ENCODE measurements at places on chromosomes 11 and 22. TPM values are rescaled to one million over a fixed set of nuclear protein-coding genes. Genes with fewer than 3 reads are reported as not detected.

DNA sequence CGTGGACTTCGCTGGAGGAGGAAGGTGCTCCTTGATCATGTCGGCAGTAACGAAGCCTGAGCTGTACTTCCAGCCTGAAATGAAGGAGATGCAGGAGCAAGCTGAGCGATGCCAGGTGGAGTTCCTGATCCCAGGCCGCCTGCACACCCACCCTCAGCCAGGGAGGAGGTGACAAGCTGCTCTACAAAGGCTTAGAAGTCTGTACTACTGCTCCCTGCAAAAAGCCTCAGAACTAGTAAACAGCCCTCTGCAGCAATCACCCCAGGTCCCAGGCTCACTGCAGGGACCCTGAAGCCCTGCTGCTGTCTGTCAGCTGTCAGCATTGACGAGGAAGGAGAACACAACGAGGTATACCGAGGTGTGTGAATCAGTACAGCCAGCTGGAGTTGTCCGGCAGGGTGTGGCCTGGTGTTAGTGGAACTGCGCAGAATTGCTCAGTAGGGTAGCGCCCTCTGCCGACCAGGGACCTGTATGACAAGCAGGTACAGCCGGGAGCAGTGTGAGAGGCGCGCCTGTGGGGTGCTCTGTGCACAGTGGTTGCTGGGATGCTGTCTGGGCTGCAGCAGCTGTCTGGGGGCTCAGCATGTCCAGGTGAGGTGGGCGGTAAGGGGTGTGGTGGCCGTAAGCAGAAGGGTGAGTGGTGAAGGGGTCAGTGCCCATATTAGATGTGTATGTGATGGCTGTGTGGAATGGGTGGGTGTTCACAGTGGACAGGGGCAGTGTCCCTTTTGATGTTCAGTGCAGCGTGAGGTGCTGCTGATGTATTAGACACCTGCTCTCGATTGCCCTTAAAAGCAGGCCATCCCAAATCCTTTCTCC lies 7.6 kb downstream of the CYB5R2 start:
- peaks cover 22% of the 10 kb centered on the region for H3K4me1 ChIP-seq
- H3K27me3 ChIP-seq: no peaks in the 10 kb centered on the region
- H3K36me3 ChIP-seq: no peaks in the 10 kb centered on the region

GRCh38 chr22:35540595-35541253 lies at the start of gene RASD2:
RASD2 (plus strand) TSS chr22:35540831; CDS start chr22:35546810, 5,979 bp downstream.
- peaks cover 34% of the 10 kb centered on the region for H3K27me3 ChIP-seq
- H3K4me3 ChIP-seq: peak within 1 kb of the TSS; percentile 73
- peaks cover 5% of the 10 kb centered on the region for H3K4me1 ChIP-seq
- no peak within 1 kb of the TSS for H3K27ac ChIP-seq

- H3K4me3 ChIP-seq: no peak overlapping the region
- H3K4me1 ChIP-seq: no peaks in the 10 kb centered on the region
- no peaks in the 10 kb centered on the region for H3K36me3 ChIP-seq
- H3K27me3 ChIP-seq: peaks cover 3% of the 10 kb centered on the region
- DNase-seq: no peak
These were observed 68.6 kb downstream of the LDLRAD3 start for GRCh38 chr11:36012455-36012854.

- no peak overlapping the region for H3K27ac ChIP-seq
- peak overlapping the region; percentile 88 for H3K4me3 ChIP-seq
- H3K4me1 ChIP-seq: peaks cover 48% of the 10 kb centered on the region
- H3K36me3 ChIP-seq: no peaks in the 10 kb centered on the region
- peak; percentile 46 for DNase-seq
These were observed 2.2 kb downstream of the RFPL2 start for GRCh38 chr22:32202539-32203180.

DNA sequence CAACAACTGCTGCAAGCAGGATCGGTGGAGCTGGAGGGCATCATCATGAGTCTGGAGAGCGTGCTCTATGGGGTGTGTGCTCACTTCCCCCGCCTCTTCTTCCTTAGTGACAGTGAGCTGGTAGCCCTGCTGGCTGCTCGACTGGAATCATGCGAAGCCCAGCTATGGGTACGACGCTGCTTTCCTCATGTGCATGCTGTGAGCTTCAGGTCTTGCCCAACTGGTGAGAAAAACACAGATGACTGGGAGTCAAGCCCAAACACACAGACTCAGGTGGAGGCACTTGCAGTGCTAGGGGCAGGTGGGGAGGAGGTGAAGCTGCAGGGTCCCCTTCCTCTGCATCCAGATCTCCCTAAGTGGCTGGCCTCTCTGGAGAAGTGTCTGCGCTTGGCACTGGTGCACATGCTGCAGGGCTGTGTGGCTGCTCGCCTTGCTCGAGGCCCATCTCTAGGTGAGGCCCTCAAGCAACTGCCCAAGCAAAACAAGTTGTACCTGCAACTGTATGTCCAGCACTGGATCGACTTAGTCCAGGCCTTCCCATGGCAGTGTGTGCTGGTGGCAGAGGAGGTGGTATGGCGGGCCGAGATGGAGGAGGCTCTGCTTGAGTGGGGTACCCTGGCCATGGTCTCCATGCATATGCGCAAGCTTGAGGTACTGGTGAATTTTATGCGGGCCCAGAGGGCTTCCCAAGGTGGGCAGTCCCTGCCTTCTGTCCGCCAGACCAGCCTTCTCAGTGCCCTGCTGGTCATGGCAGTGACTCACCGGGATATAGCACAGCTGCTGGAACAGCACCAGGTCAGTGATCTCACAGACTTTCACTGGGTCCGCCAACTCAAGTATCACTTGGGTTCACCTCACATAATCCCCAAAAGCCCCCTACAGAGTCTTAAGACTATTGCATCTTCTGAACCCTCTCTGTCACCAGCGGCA lies 48.1 kb downstream of the DNHD1 start:
- H3K4me1 ChIP-seq: no peaks in the 10 kb centered on the region
- no peak overlapping the region for H3K4me3 ChIP-seq
- DNase-seq: no peak
- no peaks in the 10 kb centered on the region for H3K36me3 ChIP-seq
- H3K27me3 ChIP-seq: no peaks in the 10 kb centered on the region

The WBP2NL gene
- total RNA-seq: 3.9 TPM

The SLC5A4 gene
- total RNA-seq: not detected

All from activated T-cell treated with anti-CD3 and anti-CD28 coated beads, Interleukin-2, amount 50 U/mL, for 72 hours (primary cell).